ENCODE measurements at places on chromosomes 12 and 14.

DNA sequence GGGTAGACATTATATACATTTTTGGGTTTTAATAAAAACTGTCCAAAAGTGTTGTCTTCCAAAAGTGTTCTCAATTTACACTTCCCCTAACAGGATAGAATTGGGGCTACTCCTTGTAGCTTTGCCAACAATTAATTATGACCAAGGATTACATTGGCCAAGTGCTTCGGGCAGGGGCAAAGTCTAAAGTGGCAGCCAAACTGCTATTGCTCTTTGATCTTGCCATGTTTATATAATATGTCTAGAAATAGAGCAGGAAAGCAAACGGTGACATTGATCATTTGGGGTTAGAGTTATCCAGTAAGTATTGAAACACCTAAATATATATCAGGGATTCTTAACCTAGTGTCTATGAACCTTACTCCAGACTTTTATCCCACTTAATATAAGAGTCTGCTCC, 31.2 kb upstream of the IGF1 start:
- no peak for DNase-seq

- peak; percentile 92 for DNase-seq
Measured at GRCh38 chr14:22598099-22598895, at the start of gene ABHD4. Gene ABHD4, plus strand, starts transcription at chr14:22598300. Its CDS starts 7 bp downstream, at chr14:22598307.

- no peak for DNase-seq
Measured at GRCh38 chr14:36467332-36467731, 52.7 kb downstream of the NKX2-1 start.

DNA sequence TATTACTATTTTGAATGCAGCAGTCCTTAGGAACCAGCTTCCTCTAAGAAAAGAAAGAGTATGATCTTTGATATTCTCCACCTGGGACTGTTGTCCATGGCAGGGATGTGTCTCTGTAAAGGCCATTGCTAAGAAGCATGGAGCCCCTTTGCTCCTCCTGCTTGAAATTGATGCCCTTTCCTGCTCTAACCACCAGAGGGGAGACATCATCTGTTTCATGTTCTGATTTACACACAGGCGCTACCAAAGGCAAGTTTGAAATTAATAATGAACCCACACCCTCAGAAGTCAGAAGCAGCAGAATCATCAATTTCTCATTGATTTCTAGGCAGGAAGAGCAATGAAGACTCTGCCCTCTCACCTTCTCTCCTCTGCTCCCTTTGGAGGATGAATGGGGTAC, 253.8 kb downstream of the RMST start:
- DNase-seq = no peak

- no peak for DNase-seq
Measured at GRCh38 chr14:99176156-99176945, 95.6 kb downstream of the BCL11B start.

- peak; percentile 93 for DNase-seq
Measured at GRCh38 chr12:45273717-45274271, 57.9 kb downstream of the ANO6 start.

GRCh38 chr12:65925626-65926025, 101.3 kb downstream of the HMGA2 start:
- DNase-seq = no peak

GRCh38 chr14:73368616-73369015, 89.7 kb downstream of the NUMB start:
- no peak for DNase-seq

DNA sequence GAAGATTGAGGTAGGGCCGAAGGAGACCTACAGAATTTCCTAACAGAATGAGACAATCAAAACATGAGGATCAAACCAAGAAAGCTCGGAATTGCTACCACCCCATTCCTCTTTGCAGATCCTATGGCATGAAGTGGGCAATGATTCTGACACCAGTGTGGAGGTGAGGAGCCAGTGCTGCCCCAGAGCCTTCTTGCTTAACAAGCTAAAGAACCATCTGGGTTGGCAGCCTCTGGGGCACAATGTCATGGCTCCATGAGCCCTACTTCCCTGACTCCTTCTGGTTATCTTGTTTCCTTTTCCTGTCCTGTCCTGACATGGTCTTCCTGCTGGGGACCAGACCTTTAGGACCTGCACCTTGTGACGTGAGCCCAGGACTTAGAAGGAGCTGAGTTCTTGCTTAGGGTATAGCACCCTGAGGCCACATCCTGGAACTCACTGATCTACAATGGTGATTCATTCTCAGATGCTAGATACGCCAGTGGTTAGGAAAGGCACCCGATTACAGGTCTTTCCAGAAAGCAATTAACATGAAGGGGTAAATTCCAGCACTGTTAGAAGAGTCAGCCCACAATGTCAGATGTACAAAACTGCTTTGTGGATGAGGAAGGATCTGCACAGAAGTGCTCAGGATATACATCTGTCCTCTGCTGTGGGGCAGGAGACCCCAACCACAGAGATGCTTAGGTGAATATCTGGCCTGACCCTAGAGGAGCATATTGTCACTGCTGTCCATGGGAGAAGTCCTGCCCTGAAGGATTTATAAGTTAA, 324.2 kb downstream of the ZFP36L1 start:
- no peak for DNase-seq

- no peak for DNase-seq
Measured at GRCh38 chr14:68263563-68264259, 444.1 kb downstream of the RAD51B start.

DNA sequence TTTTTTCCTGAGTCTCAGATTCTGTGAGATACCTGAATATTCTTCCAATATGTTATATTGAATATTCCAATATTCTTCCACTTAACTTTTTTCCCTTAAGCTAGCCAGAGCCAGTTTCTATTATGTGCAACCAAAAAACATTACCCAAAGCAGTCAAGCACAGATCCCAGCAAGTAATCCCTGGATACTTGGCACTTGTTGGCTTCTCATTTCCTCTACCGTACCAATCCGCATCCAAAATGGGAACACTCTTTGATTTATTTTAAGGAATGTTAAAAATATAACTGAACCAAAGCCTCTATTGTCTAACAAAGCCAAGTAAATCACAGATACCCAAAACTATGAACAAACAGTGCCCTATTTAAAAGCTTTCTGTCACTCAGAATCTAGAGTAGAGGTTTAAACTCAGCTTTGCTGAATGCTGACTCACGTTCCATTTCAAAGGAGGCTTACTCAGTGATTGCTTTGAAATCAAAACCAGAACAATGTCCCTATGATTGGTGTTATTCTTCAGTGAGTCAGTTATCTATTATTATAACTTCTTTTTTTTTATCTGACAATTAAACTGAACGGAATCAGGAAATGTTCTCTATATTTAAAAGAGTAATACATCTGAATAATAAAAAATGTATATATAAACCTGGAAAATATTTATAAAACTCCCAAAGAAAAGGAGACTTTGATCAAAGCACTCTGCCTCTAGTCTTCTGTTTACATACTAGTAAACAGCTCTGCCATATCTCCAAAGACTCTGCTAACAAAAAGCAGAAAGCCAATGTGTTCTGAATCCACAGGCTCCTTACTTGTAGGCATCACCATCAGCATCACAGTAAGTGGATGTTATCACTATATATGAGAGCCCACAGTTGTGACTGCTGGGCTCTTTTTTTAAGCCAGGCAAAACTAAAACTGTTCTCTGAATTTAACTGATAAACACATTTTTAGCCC, 360.8 kb downstream of the CCDC91 start:
- peak; percentile 74 for DNase-seq

All from osteoblast (primary cell).